Stimulated activated CD4-positive, alpha-beta T cell treated with anti-CD3 and anti-CD28 coated beads, TNF-alpha, amount 100 ng/mL, for 1 hour (primary cell): ENCODE measurements at places on chromosomes 2 and 18.

GRCh38 chr2:21047141-21048009 is 3.5 kb upstream of the APOB start:
- no peak for DNase-seq

DNA sequence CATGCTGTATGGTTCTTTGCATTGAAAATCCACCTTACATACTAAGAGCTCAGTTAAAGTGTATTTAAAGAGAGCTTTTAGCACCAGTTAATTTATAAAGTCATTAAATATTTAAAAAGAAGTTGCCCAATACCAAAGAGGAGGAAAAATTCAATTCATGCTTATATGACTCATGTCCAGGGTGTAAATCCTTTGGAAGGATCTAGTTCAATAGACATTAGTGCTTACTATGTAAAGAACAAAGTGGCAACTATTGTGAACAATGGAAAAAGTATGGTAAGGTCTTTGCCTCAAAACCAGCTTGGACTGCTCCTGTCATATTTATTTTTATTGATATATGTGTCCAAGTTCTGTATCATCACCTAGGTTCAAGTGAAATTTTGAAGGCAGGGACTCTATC is 90.5 kb downstream of the SCN9A start:
- no peak for DNase-seq

DNA sequence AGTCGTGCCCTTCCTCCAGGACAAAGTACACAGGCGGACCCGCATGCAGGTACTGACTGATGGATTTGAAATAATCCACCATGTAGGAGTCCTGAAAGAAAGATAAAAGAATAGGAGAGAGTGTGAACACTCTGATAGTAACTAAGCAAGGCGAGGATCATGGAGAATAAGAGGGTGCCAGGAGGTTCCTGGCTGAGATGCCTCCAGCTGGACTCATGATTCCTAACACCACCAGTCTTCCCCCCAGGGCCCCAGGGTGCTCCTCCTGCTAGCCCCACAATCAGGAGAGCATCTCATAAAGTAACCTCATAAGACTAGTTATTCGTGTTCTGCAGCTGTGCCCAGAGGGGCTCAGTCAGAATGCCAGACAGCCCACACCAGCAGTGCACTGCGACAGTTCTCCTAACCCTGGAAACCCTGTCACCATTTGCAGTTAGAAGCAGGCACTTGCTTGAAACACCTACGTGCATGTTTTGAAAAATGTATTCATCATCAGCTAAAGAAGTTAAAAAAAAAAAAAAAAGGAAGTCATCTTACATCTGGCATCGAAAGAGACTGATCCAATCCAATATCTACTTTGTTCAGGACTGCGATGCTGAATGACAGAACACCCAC is 36.7 kb downstream of the RMC1 start:
- no peak for DNase-seq

- no peak for DNase-seq
Observed at GRCh38 chr2:48205137-48205798, 299.0 kb upstream of the FBXO11 start.

- DNase-seq = no peak
Observed at GRCh38 chr2:164622338-164623106, 1.2 kb upstream of the GRB14 start.

GRCh38 chr2:134074619-134075018 is 179.3 kb upstream of the MGAT5 start:
- DNase-seq = no peak

- DNase-seq = no peak
Observed at GRCh38 chr2:181943411-181944124, 42.1 kb upstream of the PPP1R1C start.

DNA sequence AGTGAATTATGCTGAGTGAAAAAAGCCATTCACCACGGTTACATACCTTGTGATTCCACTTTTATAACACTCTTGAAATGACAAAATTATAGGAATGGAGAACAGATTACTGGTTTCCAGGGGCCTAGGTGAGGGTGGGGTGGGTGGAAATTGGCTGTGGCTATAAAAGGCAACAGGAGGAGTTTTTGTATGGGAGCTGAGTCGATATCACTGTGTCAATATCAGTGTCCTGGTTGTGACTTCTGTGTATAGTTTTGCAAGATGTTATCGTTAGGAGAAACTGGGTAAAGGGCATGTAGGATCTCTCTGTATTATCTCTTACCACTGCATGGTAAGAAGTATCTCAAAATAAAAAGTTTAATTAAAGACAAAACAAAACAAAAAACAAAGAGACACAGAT is 84.3 kb downstream of the EDAR start:
- no peak for DNase-seq

GRCh38 chr18:3885209-3885792 is 435.3 kb downstream of the TGIF1 start:
- DNase-seq = no peak

GRCh38 chr2:23356711-23357110 is 28.3 kb upstream of the KLHL29 start:
- DNase-seq = no peak

DNA sequence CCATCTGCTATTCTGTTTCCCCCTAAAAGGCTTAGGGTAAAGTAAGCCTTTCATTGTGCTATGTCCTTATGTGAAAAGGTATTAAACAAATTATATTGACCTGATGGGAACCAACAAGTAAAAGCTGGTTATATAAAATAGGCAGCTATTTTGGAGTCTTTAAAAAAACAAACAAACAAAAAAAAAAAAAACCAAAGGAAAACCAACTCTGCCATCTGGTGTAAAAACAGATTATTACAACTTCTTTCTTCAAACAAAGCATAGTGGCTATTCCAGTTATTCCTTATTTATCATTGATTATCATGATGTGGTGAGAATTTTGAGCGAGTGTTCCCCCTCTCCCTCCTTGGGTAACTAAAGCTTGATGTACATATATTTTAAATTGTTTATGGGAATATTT is 122.3 kb upstream of the FHL2 start:
- no peak for DNase-seq

DNA sequence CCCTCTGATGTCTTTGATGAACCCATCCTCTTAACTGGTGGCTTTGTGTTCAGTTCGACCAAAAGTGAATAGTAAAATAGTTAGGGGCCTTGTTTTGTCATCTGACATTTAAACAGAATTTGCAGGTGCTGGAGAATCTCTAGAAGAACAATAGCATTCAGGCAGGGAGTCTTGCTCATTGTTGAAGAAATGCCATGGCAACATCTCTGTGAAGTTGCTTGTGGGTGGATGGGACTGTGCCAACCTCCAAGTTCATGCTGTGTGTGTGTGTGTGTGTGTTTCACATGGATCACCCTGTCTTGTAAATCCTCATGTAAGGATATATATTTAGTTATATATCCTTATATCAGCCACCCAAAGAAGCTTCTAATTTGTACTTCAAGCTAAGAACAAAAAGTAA is 66.7 kb downstream of the SKA1 start:
- DNase-seq = no peak

DNA sequence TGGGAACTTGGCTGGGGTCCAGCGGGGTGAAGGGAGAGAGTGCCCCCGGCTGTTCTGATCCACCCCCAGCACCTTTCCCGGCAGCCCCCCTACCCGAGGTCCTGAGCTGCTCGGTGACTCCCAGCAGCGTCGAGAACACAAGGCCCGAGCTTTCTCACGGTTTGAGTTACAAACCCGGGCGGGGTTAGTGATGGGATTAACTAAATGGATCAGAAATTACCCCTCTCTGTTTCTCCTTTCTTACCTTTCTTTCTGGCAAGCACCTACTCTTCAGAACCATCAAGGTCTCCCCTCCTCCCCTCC is 139.4 kb upstream of the GPC1 start:
- no peak for DNase-seq

DNA sequence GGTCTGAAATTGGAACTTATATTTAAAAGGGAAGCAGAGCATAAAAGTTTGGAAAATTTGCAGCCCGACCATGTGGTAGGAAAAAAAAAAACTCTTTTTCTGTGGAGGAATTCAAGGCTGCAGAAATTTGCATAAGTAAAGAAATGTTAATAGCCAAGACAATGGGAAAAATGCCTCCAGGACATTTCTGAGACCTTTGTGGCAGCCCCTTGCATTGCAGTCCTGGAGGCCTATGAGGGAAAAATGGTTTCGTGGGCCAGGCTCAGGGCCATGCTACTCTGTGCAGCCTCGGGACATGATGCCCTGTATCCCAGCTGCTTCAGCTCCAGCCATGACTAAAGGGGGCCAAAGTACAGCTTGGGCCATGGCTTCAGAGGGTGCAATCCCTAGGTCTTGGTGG is 71.9 kb upstream of the SLC16A14 start:
- DNase-seq = no peak

GRCh38 chr18:63148449-63149301 is 170.9 kb downstream of the BCL2 start:
- DNase-seq = no peak

DNA sequence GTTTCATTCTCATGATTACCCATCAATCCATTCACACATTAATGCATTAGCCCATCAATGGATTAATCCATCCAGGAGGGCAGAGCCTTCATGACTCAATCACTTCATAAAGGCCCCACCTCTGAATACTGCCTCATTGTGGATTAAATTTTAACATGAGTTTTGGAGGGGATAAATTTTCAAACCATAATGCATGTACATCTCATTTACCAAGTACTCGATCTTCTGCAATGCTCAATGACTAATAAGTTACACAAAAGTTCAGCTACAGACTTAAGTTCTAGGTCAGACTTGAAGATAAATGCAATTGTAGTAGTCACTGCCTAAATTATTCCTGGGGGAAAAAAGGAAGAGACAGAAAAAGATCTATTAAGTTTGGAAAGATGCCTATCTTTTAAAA is 120.0 kb upstream of the OSR1 start:
- DNase-seq = no peak

GRCh38 chr2:144659731-144660275 is 139.9 kb upstream of the ZEB2 start:
- DNase-seq = no peak
